ENCODE measurements at places on chromosomes 3 and 15. TPM values are rescaled to one million over a fixed set of nuclear protein-coding genes. Genes with fewer than 3 reads are reported as not detected.

PSTPIP1 gene
- 0.60 TPM for polyA plus RNA-seq

OR5K2 gene
- polyA plus RNA-seq: 0.53 TPM

ZNF710 gene
- 15.8 TPM for polyA plus RNA-seq

TM4SF1 gene
- polyA plus RNA-seq: 68.7 TPM

CCRL2 gene
- polyA plus RNA-seq: 1.1 TPM

PLAAT1 gene
- polyA plus RNA-seq: 4.2 TPM

PLA2G4E gene
- not detected for polyA plus RNA-seq

GRCh38 chr3:37599779-37600178 is 261.9 kb upstream of the CTDSPL start:
- DNase-seq: no peak

DNA sequence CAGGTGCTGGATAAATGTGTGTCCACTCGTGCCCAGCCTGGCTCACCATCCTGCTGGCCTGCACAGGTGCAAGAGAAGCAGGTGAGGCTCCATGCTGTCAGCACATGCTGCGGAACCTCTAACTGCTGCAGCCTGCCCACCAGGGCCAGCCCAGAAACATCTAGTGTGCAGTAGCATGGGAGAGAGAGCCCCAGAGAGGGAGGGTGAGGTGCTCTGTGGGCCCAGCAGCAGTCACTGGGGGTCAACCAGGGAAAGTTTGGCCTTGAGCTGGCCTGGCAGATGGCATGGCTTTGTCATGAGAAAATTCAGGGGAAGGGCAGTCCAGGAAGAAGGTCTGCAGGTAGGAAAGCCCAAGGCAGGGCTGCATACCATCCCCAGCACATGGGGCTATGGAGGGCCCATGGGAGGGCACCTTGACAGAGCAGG is 18.2 kb upstream of the PRR23E start:
- no peak for DNase-seq

- no peak for DNase-seq
These were observed 38.4 kb downstream of the LIMD1 start for GRCh38 chr3:45632956-45633355.

GRCh38 chr3:100141586-100141985 is 27.3 kb upstream of the FILIP1L start:
- no peak for DNase-seq

- no peak for DNase-seq
These were observed 246.1 kb downstream of the SI start for GRCh38 chr3:164832216-164832615.

DNA sequence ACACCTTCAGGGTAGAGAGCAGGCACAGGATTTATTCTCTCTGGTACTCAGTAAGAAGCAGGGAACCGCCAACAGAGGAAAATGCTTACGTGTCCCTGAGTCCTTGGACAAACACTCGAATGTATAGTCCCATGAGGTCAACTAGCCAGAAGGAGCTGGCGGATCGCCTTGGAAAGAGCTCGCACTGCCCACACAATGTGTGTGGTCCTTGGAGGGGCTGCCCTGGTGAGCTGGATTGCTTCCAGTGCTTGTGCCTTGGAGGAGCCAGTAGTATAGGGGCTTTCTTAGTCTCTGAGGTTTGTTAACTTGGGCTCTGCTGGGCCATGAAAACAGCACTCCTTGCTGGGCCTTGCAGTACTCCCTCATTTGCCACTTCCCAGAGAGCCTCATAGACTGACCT is 40.7 kb upstream of the VILL start:
- no peak for DNase-seq

DNA sequence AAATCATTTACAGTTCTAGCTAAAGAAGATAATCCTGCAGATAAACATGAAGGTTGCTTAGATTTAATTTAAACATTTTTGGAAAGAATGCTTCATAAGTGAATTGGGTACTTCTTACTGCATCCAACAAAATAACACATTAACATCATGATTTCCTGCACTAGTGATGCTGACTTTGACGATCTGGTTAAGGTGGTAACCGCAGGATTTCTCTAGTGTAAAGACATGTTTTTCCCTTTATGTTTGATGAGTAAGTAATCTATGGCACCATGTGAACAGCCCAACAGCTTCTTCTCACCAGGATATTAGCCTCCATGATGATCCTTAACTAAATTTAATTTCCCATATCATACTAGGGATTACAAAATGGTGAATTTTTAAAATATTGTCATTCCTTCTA is 14.1 kb downstream of the SPPL2A start:
- no peak for DNase-seq

DNA sequence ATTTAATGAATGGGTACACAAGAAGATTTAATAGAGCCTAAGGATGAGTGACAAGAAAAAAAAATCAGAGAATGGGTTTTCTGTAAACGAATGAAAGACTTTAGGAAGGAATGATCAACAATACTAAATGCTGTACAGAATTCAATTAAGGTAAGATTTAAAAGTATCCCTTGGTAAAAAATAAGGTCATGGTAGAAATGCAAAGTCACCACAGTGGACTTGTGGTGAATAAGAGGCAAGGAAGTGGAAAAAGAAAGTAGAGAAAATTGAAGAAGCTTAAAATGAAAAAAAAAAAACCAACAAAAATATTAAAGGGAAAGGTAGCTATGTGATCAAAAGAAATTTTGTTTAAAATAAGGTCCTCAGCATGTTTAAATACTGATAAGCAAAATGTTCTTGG is 82.4 kb downstream of the PLSCR2 start:
- no peak for DNase-seq

GRCh38 chr15:34609102-34610057 is 25.9 kb upstream of the GOLGA8B start:
- no peak for DNase-seq

DNA sequence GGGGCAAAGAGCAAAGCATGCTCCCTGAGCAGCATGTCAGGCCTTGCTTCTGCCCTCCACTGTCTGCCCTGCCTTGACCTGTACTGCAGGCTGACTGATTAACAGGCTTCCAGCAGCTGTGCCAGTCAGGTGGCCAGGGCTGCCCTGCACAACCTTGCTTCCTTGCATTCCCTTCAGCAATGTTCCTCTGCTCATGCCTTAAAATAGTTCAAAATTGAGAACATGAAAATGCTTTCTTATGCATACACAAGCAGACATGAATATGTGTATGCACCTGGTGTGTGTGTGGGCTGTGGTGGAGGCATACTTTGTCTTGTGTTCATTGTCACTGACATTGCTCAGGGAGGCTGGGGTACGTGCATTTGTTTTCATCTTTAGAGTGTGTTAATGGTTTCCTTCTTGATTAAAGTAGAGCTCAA is 1.2 kb upstream of the SLC22A13 start:
- DNase-seq: no peak

DNA sequence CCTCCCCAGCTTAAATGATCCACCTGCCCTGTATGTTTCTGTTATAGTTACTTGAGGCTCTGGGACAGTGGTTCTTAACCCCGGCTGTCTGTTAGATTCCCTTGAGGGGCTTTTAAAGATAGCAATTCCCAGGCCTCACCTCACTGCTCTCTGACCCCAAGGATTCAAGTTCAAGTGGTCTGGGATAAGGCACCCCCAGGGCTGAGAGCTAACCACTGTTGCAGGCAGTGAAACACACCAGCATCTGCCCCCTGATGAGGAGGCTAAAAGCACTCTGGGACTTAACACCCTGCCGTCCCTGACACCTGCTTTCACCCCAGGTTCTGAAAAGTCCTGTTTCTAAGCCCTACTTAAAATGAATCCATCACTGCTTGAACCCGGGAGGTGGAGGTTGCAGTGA is 103.7 kb downstream of the LRRK1 start:
- no peak for DNase-seq

GRCh38 chr3:112134335-112135124 is 1.5 kb upstream of the GCSAM start:
- no peak for DNase-seq

All from right renal cortex interstitium (tissue), 3 donors.